ENCODE measurements at places on chromosomes 13 and 19.

DNA sequence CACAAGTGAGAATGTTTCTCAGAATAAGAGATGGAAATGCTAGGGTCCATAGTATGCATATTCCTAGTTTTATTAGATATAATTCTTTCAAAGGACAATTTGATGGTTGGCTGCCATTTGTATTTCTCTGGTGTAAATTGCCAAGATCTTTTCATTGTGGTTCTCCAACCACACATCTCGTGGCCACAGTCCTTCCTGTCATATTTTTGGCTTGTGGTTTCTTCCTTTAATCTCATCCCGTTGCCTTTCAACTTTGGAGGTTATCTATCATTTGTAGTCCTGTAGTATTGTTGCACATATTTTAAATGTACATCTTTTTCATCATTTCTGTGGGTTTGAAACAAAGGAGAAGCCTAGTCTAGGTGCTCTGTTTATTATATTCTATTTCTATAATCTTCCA, 61.2 kb downstream of the WASF3 start:
- no peak for DNase-seq

GRCh38 chr19:6270076-6270745, 9.6 kb downstream of the MLLT1 start:
- no peak for DNase-seq

- DNase-seq = no peak
Observed at GRCh38 chr13:105665284-105665683, 870.2 kb downstream of the EFNB2 start.

- DNase-seq = no peak
Observed at GRCh38 chr13:83876546-83876945, 5.7 kb downstream of the SLITRK1 start.

DNA sequence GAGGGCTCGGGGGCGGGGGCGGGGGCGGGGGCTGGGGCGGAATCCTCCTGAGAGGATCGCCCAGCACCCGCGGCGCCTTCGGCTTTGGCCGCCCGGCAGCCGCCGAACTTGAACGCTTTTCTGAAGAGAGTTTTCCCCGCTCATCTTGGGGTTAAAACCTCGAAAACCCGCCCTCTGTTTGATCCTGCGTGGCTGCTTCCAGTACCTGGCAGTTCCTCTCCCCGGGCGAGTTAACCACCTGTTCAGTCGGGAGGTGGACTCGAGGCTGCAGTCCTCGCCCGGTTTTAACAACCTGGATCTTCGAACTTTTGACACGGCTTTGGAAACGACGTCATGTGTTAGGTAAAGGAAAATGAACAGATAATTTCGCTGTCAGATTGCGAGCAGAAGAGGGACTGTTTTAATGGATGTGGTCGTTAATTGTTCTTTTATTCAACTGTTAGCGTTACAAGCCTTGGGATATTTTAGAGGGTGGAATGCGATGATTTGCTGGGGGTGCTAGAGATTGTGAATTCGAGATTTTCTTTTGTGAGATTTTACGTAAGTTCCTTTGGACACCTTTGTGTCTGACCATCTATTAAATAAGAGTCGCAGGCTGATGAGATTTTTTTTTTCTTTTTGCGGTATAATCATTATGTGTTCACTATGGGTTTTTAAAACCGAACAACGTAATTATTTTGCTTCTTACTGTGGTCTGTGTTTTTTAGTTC, 1.0 kb downstream of the FNDC3A start:
- no peak for DNase-seq

DNA sequence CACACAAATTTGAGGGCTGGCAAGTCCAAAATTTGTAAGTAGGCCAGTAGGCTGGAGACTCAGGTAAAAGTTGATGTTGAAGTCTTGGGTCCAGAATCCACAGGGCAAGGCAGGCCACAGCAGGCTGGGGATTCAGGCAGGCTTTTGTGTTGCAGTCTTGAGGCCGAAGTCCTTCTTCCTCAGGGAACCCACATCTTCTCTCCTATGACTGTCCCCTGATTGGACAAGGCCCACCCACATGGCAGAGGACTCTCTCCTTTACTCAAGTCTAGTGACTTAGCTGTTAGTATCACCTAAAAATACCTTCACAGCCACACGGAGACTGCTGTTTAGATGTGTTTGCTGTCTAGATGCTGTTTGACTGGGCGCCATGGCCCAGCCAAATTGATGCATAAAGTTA, 9.9 kb upstream of the SPATA13 start:
- DNase-seq = no peak

DNA sequence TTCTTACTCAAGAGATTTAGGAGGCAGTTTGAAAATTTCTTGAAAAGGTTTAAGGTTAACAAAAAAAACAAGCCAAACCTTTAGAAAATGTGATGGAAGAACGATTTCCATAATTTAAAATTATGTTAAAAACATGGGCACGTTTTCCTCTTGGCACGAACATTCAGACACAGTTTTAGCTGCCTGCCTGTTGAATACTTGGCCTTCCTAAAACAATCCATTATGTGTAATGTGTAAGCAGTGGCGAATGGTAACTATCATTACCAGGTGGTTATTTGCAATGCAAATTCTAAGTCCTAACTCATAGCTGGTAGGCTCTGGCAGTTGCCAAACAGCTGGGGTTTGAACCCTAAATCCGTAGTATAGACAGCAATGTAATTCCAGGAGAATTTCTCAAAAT, 1425.7 kb upstream of the SLC10A2 start:
- peak; percentile 7 for DNase-seq

DNA sequence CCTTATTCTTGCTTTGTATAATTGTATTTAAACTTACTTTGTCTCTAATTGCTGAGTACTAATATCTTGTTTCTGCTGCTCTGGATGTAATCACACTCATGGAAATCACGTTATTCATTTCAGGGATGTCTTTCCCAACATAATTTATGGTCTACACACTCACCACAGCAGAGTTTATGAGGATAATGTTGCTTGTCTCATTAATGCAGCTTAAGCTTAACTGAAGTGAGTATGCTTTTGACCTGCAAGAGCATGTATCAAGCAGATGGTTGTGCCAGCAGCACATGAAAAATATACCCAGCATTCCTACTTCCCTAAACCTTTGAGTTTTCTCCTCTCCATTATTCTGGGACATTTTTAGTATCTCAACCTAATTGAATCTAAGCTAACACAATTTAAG, 1080.9 kb downstream of the SLITRK5 start:
- no peak for DNase-seq

DNA sequence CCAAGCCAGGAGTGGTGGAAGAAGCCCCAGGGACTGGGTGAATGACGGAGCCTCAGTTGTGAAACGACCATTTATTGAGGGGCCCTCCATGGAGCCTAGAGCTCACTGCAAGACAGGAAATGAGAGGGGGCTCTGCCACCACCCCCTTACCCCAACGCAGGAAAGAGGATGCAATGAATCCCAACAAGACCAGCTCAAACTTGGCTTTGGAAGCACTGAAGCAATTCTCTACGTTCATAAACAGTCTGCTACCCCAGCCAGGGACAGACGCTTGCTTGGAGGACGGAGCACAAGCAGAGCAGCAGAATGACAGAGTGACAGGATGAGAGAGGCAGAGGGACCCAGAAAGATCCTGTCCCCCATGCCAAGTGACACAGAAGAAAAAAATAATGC, 1.0 kb downstream of the PRKACA start:
- no peak for DNase-seq

Measured in NCI-H446 treated with DMSO at 0.1 percent for 48 hours (cell line).